Panc1 (cell line): ENCODE measurements at places on chromosomes 1 and 21. TPM values are rescaled to one million over a fixed set of nuclear protein-coding genes. Genes with fewer than 3 reads are reported as not detected.

DNA sequence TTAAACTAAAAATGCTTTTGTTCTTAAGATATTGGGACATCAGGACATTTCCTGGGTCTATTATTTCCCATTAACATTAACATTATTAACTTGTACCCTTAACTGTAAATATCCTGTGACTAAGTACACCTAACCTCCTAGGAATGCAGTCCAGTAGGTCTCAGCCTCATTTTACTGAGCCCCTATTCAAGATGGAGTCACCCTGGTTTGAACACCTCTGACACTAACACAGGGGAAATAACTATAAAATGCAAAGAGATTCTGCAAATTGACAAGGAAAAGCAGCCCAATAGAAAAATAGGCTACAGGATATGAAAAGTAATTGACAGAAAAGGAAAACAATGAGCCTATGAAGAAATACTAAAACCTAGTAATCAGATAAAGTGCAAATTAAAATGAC lies 11.6 kb upstream of the NCMAP start:
- DNase-seq, result no peak

DNA sequence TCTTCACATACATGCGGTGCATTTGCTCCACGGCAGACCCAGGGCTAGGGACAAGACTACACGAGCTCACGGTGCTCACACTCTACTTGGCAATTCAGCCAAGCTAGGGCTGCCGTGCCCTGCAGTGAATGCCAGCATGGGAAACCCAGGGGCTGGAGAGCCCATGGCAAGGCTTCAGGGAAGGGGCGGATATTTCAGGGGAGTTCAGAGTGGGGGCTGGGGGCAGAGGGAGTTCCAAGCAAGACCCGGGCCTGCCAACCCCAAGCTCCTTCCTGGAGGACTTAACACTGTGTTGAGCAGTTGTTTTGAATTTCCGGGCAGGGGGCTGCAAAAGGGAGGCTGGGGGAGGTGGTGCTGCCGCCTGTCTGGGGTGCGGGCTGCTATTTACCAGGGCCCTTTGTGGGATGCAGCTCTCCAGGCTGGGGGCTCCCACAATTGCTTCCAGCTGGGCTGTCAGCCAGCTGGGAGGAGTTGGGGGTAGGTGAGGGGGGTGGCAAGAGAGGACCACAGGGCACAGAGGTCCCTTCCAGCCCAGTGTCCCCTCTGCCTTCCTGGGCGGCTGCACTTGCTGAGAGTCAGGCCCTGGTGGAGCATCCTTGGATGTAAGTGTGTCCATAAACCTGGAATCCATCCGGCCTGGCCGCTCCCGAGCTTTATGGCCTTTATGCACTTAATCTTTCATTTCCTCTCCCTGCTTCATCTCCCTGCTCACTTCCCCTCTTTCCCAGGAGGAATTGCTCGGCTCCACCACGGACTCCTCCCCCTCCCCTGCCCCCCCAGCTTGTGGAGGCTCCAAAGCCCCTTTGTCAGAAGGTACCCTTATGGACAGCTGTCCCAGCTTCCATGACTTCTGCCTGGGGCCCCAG lies 55.8 kb upstream of the SSBP3 start:
- DNase-seq, result no peak

GRCh38 chr1:6239950-6240768 lies 3.8 kb upstream of the HES3 start:
- no peak for DNase-seq

DNA sequence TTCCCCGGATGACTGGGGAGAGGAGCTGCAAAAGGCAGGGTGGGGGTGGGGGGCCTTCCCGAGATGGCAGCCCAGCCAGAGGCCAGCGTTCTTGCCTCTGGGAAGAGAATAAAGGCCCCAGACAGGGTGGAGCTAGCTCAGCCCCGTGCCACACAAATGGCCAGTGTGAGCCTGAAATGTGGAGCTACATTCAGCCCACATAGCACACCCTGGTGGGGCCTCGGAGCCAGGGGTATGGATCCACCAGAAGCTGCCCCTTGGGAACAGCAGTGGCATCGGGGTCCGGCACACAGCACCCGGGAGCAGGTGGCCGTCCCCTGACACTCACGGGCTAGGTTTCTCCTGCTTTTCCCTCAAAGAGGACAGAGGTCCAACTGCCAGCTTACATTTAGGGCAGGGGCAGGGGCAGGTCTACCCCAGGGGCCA lies 93.9 kb downstream of the PDE9A start:
- no peak for DNase-seq

DNA sequence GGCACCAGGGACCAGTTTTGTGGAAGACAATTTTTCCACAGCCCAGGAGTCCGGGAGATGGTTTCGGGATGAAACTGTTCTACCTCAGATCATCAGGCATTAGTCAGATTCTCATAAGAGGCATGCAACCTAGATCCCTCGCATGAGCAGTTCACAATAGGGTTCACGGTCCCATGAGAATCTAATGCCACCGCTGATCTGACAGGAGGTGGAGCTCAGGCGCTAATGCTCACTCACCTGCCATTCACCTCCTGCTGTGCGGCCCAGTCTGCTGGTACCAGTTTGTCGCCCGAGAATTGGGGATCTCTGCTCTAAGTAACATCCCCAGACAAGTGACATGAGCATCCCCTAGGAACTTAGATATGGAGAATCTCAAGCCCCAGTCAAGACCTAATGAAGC lies 180.7 kb downstream of the COQ8A start:
- no peak for DNase-seq

The IFI44 gene
- 2.0 TPM for total RNA-seq

DNA sequence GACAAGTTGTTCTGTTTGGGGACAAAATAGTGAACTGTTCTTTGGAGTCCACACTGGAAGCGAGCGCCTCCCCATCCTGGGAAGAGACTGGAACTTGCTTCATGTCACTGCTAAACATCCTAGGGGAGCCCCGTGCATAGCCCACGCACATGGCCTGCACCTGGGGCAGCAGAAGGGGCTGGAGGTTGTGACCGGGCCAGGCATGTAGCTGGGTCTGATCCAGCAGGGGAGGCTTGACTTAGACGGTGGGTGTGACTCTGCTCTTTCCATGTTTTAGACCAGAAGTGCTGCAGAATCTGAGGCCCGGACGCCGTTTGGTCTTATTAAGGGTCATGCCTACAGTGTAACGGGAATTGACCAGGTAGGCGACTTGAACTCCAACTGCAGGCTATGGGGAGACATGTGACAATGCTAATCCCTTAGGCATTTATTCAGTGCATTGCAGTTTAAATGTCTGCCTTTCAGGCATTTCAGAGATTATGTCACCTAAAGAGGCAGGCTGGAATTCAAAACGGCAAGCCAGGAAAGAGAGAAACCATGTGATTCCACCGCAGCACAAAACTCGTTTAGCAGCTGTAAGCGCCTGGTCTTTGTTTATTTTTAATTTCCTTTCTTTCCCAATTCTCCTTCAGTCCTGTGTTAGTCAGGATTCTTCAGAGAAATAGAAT lies 21.8 kb downstream of the CAPN9 start:
- no peak for DNase-seq

The PDPN gene
- total RNA-seq, result 0.28 TPM

GRCh38 chr1:16143566-16144324 lies 12.1 kb downstream of the EPHA2 start:
- DNase-seq, result no peak

DNA sequence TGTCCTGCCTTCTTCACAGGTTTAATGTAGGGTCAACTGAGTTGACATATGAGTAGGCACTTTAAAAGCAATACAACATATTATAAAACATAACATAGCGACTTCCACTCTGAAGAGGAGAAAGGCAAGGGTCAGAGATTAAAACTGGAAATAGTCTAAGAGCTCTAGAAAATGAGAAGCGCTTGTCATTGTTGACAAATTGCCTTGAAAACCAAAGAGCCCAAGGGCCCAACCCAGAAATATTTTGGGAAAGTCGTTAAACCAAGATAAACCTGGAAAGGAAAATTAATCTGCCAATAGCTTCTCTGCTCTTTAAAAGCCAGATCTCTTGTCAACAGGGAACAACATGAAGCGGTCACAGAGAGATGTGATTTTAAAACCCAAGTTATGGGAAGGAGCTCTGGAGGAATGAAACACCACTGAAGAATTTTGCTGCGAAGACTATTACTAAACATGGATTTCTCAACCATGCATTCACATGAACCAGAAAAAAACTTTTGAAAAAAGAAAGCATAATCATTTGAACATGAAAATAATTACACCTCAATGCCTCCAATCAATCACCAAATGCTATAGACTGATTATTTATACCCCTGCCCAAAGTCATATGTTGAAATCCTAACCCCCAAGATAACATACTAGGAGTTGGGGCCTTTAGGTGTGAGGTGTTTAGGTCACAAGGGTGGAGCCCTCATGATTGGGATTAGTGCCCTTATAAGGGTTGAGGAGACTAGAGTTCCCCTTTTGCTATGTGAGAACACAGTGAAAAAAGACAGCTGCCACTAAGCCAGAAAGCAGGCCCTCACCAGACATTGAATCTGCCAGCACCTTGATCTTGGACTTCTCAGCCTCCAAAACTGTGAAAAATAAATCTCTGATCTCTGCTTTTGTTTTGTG lies 33.0 kb upstream of the MTF1 start:
- no peak for DNase-seq

DNA sequence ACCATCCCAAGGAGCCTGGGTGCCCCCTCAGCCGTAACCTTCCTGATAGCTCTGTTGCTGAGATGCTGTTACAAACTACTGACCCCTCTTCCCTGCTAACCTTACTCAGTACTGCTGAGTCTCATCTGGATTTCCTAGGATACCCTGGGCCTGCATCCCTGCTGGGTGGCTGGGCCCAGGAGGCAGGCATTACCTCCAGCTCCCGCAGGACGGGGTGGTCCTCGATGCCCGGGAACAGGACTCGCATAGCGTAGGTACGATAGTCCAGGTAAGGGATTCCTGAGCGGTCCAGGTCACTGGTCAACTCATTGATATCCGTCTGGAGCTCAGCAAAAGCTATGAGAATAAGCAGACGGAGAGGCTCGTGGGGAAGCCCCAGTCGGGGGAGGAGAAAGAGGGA lies 131.9 kb upstream of the CD34 start:
- no peak for DNase-seq

DNA sequence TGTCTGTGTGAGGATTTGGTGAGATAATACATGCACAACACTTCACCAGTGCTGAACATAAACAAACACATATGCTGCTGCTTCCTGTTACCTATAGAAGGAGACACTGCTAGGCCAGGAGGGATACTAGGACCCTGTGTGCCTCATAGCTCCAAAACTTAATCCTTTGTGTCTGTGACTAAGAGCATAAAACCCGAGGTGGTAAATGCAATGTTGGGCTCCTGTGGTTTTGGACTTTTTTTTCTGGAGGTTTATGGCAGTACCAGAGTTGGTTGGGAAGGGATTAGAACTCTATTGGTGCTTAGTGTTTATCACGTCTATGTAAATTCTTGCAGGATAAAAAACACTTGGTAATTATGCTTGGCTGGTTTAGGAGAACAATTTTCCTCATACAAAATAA lies 122.9 kb downstream of the NUF2 start:
- DNase-seq, result no peak

The CBS gene
- 62.5 TPM for total RNA-seq

GRCh38 chr1:202274611-202275010 lies 67.1 kb downstream of the UBE2T start:
- no peak for DNase-seq

DNA sequence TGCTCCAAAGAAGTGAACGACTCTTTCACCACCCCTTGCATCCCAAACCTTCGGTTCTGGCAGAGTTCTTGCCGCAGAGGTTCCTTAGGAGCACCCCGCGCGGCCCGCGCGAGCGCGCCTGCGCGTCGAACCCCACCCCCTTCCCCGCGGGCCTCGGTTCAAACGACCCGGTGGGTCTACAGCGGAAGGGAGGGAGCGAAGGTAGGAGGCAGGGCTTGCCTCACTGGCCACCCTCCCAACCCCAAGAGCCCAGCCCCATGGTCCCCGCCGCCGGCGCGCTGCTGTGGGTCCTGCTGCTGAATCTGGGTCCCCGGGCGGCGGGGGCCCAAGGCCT lies at the start of gene C1orf56:
Gene C1orf56, plus strand, starts transcription at position 161 of the 334 bp plus-strand sequence. Its CDS starts 97 bp downstream, at position 258.
- no peak for DNase-seq

The PRAMEF4 gene
- total RNA-seq, result not detected

The CDK18 gene
- total RNA-seq, result 7.0 TPM

- no peak for DNase-seq
Measured at GRCh38 chr1:155485945-155486344, 76.7 kb downstream of the ASH1L start.

GRCh38 chr1:161121834-161122233 lies 3.9 kb downstream of the NIT1 start:
- no peak for DNase-seq

- no peak for DNase-seq
Measured at GRCh38 chr1:40857737-40858136, 4.4 kb downstream of the CITED4 start.

The ELAPOR1 gene
- total RNA-seq, result 0.28 TPM

DNA sequence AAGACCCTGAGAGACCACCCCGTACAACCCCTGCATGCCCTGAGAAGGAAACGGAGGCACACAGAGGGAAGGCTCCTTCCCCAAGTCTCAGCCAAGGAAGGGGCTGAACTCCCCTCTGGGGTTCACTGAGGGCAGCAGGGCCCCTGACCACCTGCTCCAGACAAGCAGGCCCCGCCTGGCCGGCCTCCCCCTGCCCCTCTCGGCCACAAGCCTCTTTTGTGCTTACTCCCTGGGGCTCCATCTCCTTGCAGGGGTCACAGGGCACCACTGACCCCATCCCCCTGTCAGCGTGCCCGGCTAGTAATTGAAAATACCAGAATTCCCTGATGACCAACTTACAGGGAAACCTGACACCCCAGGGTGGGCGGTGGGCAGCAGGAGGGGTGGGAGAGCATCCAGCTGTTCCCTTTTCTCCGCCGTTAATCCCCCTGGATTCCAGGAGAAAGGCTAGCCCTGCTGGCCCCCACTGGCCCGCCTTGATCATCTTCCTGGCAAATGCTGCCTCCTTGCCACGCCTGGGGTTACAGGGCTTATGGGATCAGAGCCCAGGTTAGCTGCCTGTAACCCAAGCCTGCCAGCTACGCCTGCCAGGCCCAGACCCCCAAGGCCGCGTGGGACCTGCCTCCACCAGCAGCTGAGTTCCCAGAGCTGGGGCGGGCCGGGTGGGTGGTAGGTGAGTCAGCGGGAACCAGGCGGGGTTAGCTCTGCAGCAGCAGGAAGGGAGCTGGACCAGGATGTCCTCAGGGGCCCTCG lies 96.1 kb downstream of the LACTBL1 start:
- DNase-seq, result no peak
